ENCODE measurements at places on chromosomes 12 and 14.

- DNase-seq = peak; percentile 47
Observed at GRCh38 chr14:21098076-21098891, at the start of gene ZNF219. ZNF219 (minus strand) TSS chr14:21098655; CDS start chr14:21093591, 5,064 bp downstream.

- peak; percentile 56 for DNase-seq
Observed at GRCh38 chr12:3727877-3728632, 24.9 kb downstream of the CRACR2A start.

DNA sequence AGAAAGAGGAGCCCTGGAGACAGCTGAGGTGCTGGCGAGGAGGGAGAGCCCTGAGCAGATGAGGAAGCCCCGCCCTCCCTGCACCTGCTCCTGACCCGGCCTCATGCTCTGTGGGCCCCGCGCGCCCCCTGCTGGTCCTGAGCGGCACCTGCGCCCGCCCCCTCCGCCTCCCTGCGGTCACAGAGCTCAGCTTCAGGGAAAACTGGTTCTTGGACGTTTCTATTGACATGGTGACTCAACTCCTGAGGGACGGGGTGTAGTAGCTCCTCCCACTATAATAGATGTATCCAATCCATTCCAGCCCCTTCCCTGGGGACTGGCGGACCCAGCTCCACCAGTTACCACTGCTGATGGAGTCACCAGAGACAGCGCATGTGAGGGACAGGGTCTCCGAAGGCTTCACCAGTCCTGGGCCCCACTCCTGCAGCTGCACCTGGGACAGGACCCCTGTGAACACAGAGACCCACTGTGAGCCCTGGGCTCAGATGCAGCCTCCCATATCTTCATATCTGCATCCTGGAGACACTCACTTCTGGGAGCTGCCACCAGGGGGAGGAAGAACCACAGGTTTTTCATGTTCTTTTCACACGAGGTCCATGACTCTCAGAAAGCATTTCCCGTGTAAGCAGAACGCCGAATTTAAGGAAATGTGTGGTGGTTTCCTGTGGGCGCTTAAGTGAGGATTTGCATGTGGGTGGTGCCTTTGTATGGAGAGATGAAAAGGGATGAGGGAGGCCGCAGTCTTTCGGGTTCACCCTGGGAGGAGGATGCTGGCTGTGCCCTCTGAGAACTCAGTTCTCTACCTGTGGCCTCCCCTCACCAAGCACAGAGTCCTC is 1346.4 kb downstream of the TMEM121 start:
- DNase-seq = no peak

DNA sequence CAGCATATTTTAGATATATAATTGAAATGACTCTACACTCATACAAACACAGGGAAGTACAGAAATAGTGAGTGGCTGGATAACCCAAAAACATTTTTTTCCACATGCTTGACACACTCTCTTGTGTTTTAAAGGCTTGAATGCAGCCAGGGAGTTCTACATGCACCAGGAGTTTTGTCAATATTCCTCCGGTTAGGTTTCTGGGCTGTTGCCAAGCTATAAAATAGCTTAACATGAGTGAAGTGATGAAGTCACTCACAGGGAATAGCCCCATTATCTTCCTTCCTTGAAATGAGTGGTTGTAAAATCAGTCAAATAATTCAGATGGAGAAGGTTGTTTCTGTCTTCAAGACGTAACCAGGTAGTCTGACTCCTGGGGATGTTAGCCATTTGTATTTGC is 582.7 kb downstream of the SLC6A15 start:
- DNase-seq = peak; percentile 45

- DNase-seq = no peak
Observed at GRCh38 chr12:46944771-46945170, 119.0 kb upstream of the SLC38A4 start.

DNA sequence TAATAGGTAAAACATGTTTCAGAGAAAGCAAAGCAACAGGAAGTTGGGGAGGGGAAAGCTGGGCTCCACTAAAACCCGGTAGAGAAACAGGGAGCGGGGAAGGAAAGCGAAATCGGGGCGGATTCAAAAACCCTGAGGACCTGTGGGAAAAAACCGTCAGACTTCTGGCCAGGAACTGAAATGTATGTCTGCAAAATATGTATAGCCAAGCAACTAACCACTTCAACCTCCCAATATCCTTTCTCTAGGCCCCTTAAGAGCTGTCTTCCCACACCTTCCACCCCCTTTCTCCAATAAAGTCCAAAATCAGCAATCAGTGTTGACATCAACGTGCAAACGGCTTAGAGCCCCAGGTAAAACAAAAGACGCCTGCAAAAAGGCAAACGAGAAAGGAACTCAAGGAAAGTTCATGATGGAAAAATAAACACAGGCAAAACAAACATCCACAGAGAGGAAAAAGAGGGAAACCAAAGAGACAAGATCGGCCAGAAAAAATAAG is 32.8 kb downstream of the SIX1 start:
- peak; percentile 23 for DNase-seq

DNA sequence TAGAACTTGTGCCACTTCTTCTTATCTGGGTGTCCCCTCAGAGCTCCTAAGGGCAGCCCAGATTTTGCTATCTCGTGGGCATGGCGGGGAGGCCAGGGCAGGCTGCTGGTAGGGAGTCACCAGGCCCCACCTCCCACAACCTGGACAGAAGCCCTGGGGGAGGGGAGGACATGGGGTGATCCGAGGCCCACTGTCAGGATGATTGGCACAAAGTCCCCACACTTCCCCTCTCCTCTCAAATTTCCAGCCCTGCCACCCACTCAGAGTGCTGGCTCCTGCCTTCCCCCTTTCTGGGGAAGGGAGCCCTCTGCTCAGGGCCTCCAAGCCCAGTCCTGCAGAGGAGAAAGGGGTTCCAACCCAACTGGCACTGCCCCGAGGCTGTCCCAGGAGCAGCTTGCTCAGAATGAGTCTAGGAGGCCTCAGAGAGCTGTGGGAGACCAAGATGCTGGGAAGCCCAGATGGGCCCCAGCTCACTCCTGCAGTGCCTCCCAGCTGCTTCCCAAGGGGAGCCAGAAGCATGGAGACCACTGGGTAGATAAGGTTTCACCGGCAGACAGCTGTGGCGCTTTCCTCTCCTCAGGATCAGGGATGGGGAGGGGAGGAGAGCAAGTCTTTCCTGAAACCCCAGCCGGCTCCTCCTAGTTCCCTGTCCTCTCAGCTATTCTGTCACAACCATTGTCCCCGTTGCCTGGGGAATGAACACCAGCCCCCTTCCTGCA is 82.8 kb downstream of the B4GALNT3 start:
- no peak for DNase-seq

DNA sequence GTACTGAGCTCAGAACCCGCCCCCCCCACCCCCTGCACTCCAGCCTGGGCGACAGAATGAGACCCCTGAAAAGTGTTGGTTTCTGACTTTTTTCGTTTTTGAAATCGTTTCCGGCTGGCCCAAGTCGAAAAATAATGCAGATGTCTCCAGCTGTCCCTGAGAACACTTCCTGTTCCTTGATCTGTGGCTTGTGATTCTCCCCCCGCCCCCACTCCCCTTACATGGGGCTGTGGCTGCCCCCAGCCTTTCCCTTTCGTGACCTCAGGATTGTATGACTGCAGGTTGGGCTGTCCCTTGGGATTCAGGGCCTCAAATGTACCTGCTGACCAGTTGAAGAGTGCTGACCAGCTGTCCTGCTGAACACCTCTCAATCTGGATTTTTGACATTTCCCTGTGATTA is 34.1 kb downstream of the NOC4L start:
- DNase-seq = no peak

DNA sequence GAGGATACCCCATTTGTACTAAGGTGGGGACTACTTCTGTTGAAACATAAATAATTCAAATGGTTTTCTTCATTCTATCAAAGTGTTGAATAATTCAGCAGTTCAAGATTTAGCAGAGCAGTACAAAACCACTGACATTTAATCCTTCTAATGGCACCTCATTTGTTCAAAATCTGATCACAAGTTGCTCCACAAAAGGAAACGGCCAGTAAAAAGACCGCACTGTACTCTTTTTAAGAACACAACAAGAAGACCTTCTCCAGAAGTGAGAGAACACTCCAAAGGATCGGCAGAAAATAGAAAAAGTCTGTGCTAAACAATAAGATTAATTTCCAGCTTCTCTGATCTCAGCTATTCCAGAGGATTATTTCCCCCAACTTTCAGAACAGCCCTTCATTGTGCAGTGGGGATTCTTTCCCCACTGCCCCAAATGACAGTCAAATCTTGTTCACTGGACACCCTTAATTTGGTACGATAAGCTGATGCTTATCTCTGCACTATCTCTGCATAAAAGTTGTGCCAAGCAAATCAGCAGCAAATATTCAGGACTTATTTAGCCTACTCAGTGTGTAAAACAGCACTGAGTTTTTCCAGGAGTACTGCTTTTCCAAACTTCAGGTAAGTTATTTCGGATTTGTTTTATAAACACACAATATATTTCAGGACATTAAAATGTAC is 5.2 kb downstream of the MPHOSPH9 start:
- no peak for DNase-seq

DNA sequence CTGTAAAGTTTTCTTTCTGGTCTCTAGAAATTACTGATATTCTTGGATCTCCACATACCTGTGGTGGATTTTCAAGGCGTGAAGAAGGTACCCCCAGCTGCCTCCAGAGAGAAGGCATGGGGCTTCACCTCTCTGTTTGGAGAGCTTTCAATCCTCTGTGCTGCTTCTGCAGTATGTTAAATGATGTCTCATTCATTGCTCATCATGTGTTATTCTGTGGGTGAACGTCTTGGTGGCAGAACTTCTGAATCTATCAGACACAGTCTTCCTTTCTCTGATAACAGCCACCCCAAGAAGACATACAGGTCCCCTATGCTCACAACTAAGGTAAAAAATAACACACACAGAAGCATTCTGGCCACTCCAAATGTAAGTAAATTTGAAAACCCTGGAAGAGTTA is 221.3 kb upstream of the TMEM260 start:
- no peak for DNase-seq

GRCh38 chr12:121921066-121921465 is 2.7 kb downstream of the CFAP251 start:
- DNase-seq = no peak

GRCh38 chr12:111298582-111299436 is 70.1 kb downstream of the PHETA1 start:
- DNase-seq = peak; percentile 42

DNA sequence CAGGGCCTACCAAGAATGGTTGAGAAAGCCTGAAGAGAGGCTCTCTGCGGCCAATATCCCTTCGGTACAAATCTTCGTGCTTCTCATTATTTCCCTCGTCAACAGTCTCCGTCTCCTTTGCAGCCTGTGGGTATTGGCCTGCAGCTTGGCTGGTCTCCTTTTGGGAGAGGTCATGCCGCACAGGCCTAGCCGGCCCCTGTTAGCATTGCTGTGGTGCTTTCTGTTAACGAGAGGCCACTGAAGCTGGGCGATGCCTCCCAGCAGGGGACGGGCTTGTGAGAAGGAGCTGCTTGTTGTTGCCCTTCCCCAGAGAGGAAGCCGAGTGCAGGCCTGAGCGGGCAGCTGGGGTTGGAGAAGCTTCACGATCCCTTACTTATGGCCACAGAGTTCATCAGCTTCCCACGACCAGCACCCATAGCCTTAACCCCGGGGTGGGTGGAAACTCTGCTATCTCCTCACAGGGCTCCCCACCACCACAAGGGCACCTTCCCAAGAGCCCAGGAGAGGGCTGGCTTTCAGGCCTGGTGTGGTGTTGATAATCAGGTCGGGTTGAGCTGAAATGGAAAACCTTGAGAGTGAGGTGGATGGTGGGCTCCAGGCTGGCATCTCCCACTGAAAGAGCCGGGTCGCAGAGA is 228.6 kb downstream of the ZFP36L1 start:
- no peak for DNase-seq

GRCh38 chr12:121093487-121093891 is 39.2 kb upstream of the P2RX7 start:
- no peak for DNase-seq

DNA sequence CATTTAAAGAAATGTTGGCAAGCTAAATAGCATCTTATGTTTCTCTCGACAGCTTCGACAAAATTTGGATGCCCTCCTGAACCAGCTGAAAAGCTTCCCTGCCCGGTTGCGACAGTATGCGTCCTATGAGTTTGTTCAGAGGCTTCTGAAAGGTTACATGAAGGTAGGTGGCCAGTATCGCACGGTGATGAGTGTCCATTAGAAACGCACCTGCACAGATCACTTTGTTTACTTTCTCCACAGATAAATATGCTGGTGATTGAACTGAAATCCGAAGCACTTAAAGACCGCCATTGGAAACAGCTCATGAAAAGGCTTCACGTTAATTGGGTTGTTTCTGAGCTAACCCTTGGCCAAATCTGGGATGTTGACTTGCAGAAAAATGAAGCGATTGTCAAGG is 36.5 kb downstream of the DYNC1H1 start:
- no peak for DNase-seq

DNA sequence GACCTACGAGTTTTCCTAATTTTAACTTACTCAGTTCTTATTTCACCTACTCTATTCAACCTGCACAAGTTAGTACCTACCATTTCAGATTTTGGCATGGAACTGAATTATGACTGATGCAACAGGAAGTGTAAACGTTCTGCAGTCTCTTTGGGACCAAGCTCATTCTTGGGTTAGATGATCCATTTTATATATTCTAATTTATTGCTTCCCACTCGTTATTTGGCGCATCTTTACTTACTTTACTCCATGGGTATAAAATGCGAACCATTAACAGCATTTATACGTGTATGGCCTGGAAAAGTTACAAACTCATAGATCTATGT is 1.0 kb upstream of the EML1 start:
- peak; percentile 22 for DNase-seq

- DNase-seq = no peak
Observed at GRCh38 chr12:115443351-115443938, 759.5 kb upstream of the TBX3 start.

DNA sequence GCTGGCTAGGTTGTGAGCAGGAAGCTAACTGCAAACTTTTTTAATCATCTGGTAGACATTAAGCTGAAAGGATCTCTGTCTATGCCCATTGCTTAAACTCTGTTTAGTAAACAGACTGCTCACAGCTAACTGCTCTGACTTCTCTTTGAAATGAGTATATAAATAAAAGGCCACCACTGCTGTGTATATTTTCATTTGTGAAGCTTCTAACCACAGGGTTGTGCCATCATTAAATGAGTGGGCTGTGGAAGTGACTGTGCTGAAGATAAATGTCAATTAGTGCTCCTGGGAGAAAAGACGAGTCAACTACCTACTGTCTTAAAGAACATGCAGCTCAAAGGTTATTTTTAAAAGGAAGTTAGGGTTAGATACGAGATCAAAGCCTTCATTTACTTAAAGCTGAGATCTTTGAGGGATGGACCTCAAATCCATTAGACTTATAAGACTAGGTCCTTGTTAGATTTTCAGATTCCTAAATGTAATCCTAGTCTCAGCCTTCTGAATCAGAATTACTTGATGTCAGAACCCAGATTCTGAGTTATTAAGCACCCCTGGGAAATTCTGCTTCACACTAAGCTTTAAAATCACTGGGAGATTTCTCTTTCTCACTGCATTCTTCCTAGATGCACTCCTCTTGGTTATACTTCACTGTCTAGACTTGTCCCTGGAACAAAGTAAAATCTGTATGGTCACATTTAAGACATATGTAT is 213.1 kb upstream of the FLRT2 start:
- no peak for DNase-seq
